ENCODE measurements at places on chromosomes 7 and 10. TPM values are rescaled to one million over a fixed set of nuclear protein-coding genes. Genes with fewer than 3 reads are reported as not detected.

SPDYE5 gene
- not detected for total RNA-seq

PALD1 gene
- not detected for total RNA-seq

RADIL gene
- total RNA-seq = not detected

ADAM12 gene
- total RNA-seq = 0.79 TPM

IDI2 gene
- total RNA-seq = not detected

VIPR2 gene
- not detected for total RNA-seq

PCGF5 gene
- total RNA-seq = 7.7 TPM

RBM28 gene
- 7.3 TPM for total RNA-seq

FAM170B gene
- not detected for total RNA-seq

LBX1 gene
- total RNA-seq = not detected

MACROH2A2 gene
- total RNA-seq = 20.4 TPM

VWA2 gene
- not detected for total RNA-seq

MORN4 gene
- total RNA-seq = 1.6 TPM

MKI67 gene
- 8.8 TPM for total RNA-seq

ANKRD1 gene
- 14.5 TPM for total RNA-seq

Measured in placental epithelial cell (primary cell).